ENCODE measurements at places on chromosomes 2 and 18.

- no peak for DNase-seq
Observed at GRCh38 chr2:147353072-147353381, 491.8 kb upstream of the ACVR2A start.

GRCh38 chr2:166088634-166089033 is 39.2 kb downstream of the SCN1A start:
- no peak for DNase-seq

DNA sequence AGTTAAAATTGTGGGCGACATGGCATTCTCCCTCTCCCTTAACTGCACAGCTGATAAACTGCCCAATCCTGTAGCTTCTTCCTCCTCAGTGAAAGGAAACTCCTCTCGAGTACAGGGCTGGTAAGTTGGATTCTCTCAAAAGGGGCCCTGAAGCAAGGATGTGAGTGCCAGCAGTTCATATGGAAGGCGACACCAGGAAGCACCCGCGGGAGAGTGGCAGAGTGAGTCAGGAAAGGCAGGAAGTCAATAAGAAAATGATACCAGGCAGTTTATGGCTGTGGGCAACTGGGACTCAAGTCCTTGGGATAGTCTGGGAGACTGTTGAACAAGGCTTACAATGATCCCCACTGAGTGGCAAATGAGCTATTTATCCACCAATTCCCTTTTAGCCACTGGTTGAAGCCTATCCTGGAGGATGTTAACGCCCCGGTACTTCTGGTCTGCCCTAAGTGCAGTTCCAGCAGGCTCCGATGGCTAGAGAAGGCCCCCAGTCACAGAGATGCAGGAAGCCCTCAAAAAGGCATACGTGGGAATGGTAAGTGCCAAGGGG is 34.8 kb downstream of the ABHD3 start:
- no peak for DNase-seq

DNA sequence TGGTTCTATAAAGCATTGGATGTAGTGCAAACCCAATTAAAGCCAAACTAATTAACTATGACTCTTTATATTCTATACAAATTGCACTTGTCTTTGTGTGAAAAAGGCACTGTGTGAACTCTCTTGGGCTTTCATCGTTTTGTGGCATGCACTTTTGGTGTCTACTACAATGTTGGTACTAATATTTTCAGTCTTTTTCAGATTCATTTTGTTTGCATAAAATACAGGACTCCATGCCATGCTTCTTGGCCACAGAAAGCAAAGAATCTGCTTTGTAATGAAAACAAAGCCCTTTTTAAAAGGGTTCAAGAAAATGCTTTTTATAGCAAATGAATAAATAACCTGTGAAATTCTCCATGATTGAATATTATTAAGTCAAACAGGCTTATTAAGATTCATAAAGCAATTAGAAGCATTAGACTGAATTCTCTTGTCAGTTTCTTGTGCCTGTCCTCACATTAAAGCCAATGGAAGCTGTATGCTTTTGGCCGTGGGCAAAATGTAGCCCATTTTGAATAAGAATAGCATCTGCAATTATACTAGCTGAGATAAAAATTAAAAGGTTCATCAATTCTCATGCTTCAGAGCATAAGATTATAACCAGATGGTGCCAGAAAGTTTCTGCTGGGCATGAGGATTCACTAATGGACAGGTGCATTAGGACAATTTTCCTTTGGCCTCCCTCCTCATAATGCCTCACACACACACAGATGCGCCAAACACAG is 1665.2 kb downstream of the SUCLG1 start:
- DNase-seq, result no peak

- no peak for DNase-seq
Observed at GRCh38 chr2:58241546-58241864, 380 bp upstream of the FANCL start.

DNA sequence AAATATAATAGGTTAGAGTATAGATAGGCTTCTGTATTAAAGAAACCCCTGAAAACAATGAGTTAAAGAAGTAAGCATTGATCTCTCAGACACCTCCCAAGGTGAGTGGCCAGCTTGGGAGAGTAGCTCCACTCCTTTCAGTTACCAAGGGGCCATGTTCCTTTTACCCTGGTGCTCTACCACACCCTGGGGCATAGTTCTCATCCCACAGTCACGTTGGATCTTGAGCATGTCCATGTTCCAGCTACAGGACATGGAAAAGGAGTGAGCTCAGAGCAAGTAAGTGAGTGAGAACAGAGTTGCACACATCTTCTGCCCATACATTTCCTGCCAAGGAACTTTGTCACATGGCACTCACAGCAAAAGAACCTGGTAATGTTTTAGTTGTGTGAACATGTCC is 325.9 kb upstream of the SLC39A10 start:
- no peak for DNase-seq

DNA sequence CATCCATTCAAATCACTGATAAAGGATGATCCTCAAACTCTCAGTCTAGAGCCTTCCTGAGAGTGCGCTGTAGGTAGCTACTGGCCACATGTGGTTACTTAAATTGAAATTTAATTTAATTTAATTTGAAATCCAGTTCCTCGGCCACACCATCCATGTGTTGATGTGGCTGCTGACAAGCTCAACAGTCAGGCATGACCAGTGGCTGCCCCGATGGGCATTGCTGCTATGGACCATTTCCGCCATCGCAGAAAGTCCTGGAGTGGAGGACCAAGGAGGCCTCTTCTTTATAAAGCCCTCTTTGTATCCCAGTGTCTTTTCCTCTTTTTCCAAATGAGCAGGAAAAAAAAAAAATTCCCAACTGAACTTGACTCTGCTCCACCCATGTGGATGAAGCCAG is 100.6 kb downstream of the HDAC4 start:
- no peak for DNase-seq

DNA sequence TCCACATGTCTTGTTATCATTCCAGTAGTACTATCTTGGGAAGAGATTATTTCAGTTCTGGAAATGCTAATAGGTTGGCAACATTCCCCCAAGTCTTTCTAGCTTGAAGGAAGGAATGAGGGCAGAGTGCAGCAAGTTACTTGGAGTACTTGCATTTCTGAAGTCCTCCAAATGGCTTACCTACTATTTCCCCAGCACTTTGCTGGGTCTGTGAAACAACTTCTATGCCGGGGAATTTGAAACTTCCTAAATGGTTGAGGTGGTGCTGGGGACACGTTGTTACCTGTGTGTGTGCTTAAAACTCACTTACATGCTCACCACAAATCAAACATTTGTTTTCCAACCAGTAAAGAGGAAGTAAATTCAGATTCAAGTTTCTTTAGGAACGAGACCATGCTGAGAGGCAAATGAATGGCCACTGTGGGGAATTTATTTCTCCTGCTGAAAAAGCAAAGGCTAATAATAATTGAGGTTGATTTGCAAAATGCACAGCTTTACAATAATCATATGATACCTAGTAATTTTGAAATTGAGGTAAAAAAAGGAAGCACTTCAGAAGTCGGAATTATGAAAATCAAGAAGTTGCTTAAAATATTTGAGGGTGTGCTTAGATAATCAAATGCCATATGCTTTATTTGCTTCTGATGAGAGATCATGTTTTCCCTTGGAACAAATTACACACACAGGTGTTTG is 1167.7 kb upstream of the ZEB2 start:
- no peak for DNase-seq
